Hematopoietic multipotent progenitor cell treated with erythropoietin and hydrocortisone succinate and interleukin-3 and kit ligand, for 15 days (in vitro differentiated cells): ENCODE measurements at places on chromosomes 2 and 18.

GRCh38 chr2:217722883-217723472, 279.8 kb downstream of the TNS1 start:
- no peak for DNase-seq

- DNase-seq: no peak
These were observed 77.2 kb upstream of the HPCAL1 start for GRCh38 chr2:10225291-10226037.

DNA sequence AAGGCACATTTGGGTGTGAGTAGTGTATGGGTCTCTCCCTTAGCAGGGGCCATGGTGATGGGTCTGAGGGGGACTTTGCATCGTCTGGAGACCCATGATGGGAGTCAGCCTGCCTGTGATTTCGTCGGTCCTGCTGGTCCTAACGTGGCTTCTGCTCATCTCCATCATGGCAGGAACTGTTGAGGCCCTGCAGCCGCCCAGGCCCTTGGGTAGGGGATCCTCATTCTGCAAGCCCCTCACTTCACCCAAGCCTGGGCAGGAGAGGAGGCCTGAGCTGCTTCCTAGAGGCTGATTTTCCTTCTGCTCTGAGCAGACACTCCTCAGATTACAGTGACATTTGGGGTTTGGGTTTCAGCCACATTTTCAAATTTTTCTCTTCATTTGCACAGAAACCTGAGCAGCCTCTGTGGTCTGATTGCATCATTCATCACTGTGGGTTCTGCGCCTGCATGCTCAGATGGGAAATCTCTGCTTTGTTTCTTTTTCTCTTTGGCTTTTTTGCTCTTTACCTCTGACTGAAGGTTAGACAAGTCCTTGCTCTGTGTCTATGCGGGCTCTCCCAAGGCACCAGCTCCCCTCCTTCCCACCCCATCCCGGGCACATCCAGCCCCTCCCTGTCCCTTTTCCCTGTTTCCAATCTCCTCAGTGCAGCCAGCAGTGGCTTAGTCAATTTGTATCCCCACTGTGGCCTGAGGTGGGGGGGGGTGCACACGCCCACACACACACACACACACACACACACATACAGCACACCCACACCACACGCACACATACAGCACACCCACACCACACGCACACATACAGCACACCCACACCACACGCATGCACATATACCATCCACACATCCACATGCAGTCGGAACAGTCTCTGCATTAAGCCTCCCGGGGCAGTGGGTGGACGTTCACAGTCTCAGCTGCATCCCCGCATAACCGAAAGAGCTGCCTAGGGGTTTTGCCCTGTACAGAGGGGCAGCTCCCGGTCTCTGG, 305.4 kb upstream of the HS6ST1 start:
- DNase-seq: no peak

GRCh38 chr2:6694555-6694954, 171.2 kb downstream of the CMPK2 start:
- DNase-seq: no peak

DNA sequence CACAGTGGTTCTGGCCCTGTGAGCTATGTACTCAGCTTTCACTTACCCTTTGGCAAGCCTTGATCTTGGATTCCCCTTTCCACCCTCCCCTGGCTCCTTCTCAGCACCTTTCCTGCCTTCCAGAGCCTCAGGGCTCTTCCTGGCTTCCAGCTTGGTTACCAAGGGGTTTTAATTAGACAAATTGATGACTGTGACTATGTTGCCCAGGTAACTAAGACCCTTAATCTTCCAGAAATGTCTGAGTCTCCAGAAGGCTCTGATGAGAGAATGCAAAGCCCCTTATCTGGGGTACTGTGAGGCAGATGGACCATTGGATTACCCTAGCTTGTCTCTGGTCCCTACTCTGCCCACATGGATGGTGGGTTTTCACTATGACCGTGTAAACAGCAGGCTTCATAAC, 174.2 kb downstream of the LOXHD1 start:
- no peak for DNase-seq

DNA sequence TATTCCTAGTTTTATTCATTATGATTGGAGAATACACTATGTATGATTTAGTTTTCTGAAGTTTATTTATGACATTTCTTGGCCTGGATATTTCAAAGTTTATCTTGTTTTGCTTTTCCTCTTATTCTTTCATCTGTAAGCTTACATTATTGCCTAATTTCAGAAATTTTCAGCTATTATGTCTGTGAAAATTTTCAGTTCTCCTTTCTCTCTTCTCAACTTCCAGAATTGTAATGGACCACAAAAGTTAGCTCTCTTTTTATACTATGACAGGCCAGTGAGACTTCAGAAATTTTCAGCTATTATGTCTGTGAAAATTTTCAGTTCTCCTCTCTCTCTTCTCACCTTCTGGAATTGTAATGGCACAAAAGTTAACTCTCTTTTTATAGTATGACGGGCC, 97.2 kb upstream of the SCN7A start:
- DNase-seq: no peak

GRCh38 chr2:132669908-132670495, at the start of gene LYPD1:
Gene LYPD1 (minus strand): TSS chr2:132670205. CDS start chr2:132669932, 273 bp downstream.
- DNase-seq: no peak

- no peak for DNase-seq
These were observed 135.8 kb downstream of the IKZF2 start for GRCh38 chr2:213015387-213016165.
